ENCODE measurements at places on chromosomes 7 and 10.

- DNase-seq: no peak
Measured at GRCh38 chr7:92413550-92413949, 33.7 kb upstream of the GATAD1 start.

DNA sequence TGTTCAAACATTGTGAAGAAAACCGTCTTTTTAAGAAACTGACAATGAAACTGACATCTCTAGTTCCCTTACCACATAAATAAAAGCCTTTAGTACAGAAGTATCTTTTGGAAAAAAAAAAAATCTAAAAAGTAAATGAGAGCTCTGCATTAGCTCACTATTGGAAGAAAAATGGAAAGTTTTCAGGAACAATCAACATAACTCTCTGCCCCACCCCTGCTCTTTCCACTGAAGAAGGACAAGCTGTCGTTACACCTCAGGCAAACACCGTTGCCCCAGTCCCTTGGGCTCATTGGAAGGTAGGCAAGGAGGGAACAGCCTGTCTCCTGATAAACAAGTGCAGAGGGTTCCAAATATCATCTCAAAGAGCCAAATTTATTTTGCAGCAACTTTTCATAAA lies 22.4 kb upstream of the C1QL3 start:
- no peak for DNase-seq

DNA sequence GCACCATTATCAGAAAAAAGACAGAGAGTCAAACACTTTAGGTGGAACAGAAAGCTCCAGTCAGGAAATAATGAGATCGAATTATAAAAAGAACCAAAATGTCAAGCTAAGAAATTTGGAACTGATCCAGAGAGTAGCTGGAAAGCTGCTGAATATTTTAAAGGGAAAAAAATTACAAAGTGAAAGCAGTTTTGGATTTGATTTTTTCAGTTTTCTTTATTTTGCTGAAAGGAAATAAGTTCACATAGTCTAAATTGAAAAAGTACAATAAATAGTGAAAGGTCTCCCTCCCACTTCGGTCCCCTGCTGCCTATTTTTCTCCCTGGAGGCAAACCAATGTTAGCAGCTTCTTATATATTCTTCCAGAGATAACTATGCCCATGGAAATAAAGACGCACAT lies 11.3 kb upstream of the TOMM7 start:
- no peak for DNase-seq

- no peak for DNase-seq
Measured at GRCh38 chr7:80333040-80333439, 178.8 kb downstream of the GNAT3 start.

DNA sequence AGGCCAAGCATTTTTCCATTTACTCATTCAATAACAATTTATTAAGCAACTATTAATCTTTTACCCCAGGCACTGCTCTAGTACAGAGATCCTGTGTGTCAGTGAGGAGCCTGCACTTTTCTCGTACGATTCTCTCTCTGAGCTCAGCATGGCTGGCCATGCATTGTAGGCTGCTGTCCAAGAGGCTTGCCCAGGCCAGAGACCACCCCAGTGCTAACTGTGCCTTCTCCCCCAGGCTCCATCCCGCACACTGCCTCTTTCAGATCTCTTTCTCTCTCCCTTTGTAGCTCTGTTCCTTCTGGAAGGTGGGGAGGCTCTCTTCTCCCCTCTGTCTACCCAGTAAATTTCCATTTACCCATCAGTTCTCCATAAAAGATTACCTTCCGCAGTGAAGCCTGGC lies 101.0 kb upstream of the IKZF1 start:
- DNase-seq: no peak

DNA sequence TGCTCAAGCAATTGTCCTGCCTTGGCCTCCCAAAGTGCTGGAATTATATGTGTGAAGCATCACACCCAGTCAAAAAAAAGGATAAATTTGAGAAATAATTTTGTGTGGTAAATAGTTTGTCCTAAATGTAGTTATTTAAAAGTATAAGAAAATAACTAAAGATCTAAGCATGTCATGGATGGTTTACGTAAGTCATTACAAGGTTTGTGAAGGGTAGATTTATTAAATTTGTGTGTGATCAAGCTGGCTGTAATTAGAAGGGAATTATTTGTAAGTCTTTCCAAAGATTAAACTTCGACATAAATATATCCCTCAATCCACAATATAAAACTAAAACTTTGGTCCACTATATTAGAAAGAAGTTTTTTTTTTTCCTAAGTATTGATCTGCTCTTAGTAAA lies 28.6 kb downstream of the ORC5 start:
- DNase-seq: no peak

DNA sequence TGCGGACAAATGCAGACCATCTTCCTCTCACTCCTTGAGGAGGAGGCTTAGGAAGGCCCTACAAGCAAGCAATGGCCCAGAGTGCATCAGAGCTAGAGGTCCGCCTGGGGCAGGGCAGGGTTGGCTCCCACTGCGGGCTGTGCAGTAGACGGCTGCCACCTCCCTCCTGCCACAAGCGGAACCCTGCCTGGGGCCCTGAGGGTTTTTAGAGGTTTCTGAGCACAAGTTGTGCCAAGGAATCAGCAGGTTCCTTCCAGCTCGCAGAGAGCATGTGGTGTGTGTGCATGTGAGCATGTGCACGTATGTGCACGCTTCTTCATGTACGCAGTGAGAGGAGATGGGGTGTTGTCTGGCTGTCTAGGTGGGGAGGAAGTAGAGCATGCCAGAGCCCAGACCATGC lies 25.9 kb upstream of the SMARCD3 start:
- no peak for DNase-seq

GRCh38 chr7:130732980-130733930 lies 752 bp downstream of the KLF14 start:
- DNase-seq: peak; percentile 41

- DNase-seq: no peak
Measured at GRCh38 chr7:27513885-27514284, 148.8 kb downstream of the HIBADH start.

DNA sequence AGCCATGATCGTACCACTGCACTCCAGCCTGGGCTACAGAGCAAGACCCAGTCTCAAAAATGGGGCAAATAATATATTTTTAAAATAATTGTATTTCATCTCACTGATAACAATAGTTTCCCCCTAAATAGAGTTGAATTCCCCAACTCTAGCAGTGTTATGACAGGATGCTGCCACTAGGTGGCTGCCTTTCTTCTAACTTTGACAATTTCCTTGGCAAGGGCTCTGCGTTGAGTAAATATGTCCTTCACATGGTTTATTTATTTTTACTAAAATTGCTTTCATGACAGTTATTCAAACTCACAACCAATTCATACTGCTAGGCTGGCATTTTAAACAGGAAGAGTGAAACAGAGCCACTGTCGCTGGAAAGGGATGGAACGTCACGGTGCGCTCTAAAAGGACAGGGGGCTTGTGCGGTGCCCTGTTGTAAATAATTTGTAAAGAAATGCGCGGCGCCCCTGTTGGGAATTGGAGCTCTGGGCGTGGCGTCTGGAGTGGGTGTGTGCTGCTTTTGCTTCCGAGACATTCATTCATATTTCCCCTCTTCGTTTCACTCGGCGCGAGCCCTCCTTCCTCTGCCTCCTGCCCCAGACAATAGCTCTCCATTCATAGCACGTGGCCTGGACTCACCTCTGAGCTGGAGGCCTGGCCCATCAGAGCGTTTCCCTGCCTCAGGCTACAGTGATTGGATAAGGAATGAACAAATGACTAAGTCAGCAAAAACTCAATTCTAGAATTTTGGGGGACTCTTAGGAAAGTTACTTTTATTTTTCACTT lies 20.5 kb upstream of the PITRM1 start:
- DNase-seq: peak; percentile 73

DNA sequence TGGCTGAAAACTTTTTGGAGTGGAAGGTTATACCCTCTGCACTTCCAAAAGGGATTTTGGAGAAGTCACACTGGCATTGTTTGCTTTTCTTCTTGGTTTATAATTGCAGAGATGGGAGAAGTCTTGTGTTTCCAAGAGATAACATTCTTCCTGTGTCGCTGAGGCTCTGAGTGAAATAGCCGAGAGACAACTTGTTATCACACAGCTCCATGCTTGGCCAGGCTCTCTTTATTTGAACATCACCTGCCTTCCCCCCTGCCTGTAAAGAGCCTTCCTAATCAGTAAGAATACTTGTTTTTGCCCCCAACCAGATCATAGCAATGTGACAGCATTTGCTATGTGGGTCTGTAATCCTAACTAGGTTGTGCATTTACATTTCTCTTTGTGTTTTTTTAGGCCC lies 270.7 kb downstream of the GALNT17 start:
- DNase-seq: no peak

- no peak for DNase-seq
Measured at GRCh38 chr10:47311193-47311931, 10.9 kb upstream of the GDF2 start.

DNA sequence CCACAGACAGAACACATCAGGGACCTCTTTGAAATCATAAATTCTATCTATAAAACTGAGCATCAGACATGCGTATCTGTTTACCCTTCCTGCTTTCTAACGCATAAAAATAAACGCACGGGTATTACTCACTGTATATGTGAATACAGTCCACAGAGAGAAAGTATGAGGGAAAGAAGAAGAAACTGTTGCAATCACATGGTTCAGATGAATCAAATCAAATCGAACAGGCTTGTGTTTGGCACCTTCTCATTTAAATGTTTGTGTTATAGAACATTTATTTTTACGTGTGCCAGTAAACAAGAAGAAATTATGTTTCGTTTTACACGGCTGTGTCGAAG lies 322.0 kb downstream of the FRMD4A start:
- DNase-seq: no peak

GRCh38 chr7:157707983-157708918 lies 371.4 kb downstream of the DNAJB6 start:
- DNase-seq: no peak

- no peak for DNase-seq
Measured at GRCh38 chr10:66882271-66882670, 43.6 kb upstream of the LRRTM3 start.

GRCh38 chr7:151226560-151226874 lies 488 bp downstream of the ABCF2 start:
- DNase-seq: no peak
